ENCODE measurements at places on chromosomes 1 and 21.

DNA sequence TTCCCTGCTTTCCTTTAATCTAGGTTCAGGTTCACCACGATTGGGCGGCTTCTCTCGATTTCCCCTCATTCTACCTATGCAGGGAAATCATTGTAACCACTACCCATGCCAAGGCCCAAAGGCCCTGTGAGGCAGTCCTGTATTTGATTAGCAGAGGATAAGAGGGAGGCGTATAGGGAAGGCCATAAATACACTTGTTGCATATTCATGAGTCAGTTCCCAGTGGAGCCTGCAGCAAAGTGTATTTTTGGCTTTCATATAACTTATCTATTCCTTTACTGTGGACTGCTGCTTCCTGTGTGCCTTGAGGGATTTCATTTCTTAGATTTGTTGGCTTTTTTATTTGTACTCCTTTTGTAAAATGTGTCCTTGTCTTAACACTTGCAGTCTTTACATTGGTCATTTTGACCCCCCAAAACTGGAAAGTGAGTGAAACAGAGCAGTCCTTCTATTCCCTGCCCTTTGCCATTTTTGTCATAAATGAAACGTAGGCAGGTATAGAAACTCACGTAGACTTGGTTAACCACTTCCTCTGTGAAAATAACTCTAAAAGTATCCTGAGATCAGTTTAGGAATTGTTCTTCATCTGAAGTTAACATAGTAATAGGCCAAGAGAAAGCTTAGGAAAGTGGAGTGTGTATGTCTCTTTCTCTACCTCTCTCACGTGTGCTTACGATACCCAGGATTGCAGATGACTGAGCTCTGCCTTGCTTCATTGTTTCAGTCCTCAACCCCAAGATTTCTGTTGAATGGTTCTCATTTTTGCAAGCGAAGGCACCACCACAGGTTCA, 19.6 kb upstream of the KCNQ4 start:
- DNase-seq, result peak; percentile 68

- no peak for DNase-seq
Measured at GRCh38 chr21:46028573-46029091, 47.1 kb downstream of the COL6A1 start.

DNA sequence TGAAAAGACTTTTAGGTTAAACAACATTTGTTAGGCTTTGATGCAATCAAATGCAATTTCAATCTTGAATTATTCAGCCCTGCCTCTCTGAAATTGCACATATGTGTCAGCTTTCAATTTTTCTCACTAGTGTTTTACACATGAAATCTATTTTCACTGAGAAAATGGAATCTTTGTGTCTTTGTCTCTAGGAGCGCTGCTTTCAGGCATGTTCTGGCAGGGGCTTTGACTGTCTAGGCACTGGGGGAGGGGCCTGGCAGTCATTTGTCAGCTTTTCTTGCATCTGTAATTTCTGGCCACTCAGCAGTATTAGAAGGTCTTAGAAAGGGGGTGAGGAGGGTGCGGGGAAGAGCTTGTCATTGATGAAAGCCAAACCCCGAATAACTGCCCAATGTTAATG, 264.4 kb downstream of the PTPRC start:
- peak; percentile 39 for DNase-seq

DNA sequence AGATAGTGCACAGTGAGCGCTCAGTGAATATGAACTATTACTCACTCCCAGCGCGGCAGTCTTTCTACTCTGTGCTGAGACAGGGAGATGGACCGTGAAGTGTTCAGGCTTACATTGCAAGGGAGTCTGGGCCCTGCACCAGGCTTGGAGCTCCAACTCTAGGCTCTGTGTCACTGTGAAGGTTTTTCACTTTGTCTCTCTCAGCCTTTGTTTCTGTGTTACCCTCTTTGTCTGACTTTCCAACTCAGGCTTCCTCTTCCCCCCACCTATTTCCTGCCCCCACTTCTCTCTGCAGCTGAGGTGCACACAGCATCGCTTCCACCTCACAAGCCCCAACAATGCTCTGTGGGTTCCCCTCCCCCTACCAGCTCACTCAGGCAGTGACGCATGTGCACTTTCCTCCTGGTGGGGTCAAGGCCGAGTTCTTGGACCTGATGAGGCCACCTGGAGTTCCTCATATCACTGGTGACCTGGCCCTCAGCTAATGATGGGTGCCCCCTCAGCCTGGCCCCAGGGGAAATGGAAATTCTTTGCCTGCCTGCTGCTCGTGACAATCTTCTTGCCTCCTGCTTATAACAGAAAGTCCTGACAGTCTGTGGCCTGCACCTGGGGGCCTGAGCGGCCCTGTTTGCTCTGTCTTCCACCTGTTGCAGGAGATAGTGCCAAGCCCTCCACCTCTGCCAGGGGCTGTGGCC, 1.1 kb upstream of the LCK start:
- DNase-seq, result peak; percentile 97
